Hindlimb muscle (tissue), 1 donor: ENCODE measurements at places on chromosomes 3 and 15.

- DNase-seq: no peak
Observed at GRCh38 chr15:68821841-68822381, 1.2 kb upstream of the ANP32A start.

DNA sequence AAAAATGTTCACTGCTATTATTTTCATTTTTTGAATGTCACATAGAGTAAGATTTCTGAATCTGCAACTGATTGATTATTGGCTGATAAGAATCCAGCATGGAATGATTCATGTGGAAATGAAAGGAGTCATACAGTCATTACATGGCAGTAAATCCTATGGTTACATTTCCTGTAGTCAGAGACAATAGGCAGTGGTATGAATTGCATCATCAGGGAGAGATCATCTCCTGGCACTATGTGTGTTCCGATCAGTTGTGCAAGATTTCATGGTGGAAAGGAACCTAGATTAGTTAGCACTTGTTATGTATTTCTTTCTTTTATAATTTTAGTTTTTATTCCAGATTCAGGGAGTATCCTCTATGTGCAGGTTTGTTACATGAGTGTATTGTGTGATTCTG is 38.8 kb downstream of the SLC12A1 start:
- DNase-seq: no peak

- DNase-seq: no peak
Observed at GRCh38 chr15:29035336-29036285, 149.8 kb downstream of the APBA2 start.

DNA sequence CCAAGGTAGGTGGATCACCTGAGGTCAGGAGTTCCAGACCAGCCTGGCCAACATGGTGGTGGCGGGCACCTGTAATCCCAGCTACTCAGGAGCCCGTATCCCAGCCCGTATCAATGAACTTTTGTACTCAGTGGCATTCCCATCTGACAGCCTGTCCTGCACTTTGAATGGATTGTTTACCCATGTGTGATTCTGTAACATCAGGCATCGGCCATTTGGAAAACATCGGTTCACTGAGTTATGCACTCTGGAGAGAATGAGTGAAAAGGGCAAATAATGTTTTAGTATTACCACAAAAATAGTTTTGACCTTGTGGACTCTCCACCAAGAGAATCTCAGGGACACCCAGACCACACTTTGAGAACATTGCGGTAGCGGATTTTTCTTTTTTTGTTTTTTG is 13.6 kb downstream of the KLHL25 start:
- no peak for DNase-seq

DNA sequence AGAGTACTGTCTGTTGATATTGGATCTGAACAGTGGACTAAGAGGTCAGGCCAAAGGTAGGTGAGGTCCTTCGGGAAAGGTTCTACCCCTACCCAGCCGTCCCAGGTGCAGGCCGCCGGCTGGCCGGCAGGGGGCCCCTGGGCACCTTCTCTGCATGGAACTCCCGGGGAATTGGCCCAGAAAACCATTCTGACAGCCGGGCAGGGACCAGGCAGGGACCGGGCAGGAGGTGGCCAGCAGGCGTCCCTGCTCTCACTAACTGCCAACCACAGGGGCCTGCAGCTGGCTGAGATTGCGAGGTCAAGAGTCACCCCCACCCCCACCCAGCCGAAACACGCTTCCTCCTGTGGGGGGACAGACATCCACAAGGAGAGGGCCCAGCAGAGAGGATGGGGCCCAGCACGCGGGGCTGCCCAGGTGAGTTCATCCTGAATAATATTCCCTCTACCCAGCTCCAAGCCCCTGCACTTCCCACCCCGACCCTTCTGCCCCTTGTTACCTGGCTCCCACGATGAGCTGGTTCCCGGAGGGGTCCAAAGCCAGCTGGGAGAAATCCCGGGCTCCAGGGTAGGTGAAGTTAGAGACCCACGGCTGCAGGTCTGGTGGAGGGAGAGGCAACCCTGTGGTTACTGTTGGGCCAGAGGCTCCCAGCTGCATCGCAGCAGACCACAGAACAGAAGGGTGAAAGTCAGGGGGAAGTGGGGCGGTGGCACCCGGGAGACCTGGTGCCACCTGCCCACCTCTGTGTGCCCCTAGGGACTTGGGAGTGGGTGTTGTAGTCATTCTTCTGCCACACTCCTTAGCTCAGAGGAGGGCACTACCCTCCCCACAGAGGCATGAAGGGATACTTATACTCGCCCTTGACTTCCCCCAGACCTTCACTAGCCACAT is 84.4 kb downstream of the SEMA5B start:
- DNase-seq: peak; percentile 45

GRCh38 chr3:16536996-16537395 is 23.5 kb upstream of the RFTN1 start:
- DNase-seq: no peak

DNA sequence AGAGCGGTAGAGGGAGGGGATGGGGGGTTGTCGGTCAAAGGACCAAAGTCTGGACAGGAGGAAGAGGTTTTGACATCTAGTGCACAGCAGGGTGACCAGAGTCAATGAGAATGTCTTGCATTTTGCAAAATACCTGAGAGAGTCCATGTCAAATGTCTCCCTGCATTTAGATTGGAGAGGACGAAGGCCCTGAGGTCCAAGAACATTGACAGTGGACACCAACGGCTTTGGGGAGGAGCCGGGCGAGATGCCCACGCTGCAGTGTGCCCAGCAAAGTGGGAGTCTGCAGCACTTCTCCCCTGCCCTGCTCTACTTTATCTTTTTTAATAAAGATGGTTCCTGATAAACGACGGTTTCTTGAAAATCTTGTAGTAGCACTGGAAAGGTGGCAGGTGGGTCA is 67.4 kb upstream of the TAMM41 start:
- DNase-seq: no peak

DNA sequence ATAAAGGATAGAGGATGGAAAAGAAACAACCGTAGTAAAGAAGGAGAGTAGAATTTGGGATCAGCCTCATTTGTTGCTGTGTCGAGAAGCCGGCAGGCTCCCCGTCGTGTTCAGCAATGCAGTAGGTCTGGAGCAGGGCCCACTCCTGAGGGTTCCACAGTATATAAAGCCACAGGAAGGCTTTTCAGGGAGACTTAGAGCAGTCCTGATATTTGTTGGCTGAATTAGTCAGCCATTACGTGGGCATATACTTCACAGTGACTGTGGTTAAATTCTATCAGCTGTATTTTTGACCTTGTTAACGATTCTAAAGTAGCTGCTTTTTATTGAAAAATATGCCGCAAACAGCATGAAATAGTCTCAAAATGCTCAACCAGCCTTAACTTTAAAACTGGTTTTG is 149.5 kb downstream of the ITPR1 start:
- no peak for DNase-seq

GRCh38 chr3:190378240-190378891 is 9.6 kb upstream of the CLDN16 start:
- peak; percentile 46 for DNase-seq

DNA sequence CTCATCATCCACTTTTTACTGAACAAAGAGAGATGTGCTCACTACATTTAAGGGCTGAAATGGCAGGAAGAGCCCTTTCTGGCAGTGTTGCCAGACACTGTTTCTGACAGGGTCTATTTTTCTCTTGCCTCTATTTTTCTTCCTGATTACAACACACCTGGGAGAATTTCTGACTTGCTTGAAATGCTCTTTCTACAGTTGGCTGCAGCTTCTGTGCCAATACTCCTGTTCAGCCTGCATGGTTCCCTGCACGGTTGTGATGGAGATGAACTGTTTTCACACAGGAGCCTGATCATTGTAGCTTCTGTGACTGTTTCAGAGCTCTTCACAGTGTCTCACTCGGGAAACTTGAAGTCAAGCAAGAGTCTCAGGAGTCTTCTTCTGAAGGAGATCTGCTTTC is 83.0 kb upstream of the DLG1 start:
- no peak for DNase-seq

DNA sequence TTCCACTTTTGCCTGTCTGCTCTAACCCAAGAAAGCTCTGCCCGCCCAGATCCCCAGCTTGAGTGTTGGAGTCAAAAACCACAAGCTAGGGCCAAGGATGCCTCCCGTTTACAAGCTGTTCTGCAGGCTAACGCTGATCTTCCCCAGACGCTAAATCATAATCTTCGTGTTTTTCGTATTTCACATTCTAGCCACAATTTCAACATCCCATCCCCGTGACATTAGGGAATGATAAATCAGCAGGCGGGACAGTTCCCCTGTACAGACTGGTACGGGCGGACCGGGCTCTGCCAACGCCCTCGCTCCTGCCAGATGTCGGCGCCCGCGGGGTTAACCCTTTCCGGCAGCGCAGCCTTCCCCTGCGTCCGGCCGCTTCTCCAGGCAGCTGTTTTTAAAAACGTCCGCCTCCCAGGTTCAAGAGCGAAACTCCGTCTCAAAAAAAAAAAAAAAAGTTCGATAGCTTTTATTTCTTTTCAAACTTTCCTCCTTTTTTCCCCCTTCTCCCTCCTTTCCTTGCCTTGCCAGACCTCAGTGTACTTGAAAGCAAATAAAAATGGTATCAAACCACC is 81.0 kb upstream of the BNC1 start:
- peak; percentile 18 for DNase-seq

DNA sequence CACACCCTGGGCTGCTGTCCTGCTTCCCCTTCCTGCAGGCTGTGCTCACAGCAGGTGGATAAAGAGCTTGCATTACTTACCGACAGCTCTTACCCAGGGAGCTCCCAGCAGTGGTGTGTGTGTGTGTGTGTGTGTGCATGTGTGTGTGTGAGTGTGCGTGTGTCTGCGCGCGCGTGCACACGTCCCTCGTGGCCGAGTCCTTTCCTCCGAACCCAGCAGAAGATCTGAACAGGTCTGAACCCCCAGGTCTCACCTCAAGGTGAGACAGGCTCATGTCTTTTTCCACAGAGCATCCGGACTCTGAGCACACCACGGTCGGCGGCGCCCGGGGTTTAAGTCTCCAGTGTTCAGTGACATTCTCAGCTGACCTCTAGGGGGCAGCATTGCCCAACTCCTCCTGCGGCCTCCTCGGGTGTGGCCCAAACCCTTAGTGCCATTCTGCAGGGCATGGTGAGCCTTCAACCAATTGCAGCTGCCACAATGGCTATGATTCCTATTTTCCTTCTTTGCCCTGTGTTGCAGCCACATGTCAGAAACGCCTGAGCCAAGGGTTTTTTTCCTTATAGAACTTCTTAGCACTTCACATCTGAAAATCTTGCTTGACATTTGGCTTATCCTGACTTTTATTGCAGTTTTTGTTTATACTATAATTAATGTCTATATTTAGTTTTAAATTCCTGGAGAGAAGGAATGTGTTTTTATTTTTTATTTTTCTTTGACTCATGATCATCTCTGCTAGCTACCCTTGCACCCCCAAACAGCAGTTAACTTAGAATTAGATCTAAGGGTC is 64.1 kb upstream of the KLHL25 start:
- DNase-seq: peak; percentile 48

DNA sequence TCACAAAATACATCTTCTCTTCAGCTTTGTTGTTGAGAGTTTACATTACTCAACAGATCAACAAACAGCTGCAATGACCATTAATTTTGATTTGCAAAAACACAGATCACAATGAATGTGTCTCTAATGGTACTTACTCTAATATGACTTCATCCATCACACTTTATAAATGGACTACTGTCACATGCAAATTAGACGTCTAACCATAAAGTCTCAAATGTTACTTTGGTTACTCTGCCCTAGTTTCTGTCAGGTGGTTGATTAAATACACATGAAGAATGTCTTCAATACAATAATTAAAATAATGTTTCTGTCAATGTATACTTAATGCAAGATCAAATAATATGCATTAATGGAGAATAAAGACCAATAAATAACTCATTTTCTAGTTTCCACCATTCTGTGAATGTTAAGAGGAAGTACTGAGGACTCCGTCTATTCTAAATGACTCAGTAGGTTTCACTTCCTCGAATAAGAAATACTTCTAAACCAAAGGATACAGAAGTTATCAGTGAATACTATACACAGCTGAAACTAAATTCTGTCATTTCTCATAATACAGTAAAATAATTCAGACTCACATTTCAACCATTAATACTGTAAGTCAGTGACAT is 145.8 kb downstream of the CBLB start:
- no peak for DNase-seq

- DNase-seq: no peak
Observed at GRCh38 chr3:59128685-59129084, 78.9 kb upstream of the CFAP20DC start.

- no peak for DNase-seq
Observed at GRCh38 chr3:178302966-178303930, 233.0 kb upstream of the KCNMB2 start.

GRCh38 chr3:98655666-98656065 is 62.3 kb upstream of the CPOX start:
- DNase-seq: no peak

GRCh38 chr15:67550522-67550921 is 8.0 kb downstream of the MAP2K5 start:
- no peak for DNase-seq

DNA sequence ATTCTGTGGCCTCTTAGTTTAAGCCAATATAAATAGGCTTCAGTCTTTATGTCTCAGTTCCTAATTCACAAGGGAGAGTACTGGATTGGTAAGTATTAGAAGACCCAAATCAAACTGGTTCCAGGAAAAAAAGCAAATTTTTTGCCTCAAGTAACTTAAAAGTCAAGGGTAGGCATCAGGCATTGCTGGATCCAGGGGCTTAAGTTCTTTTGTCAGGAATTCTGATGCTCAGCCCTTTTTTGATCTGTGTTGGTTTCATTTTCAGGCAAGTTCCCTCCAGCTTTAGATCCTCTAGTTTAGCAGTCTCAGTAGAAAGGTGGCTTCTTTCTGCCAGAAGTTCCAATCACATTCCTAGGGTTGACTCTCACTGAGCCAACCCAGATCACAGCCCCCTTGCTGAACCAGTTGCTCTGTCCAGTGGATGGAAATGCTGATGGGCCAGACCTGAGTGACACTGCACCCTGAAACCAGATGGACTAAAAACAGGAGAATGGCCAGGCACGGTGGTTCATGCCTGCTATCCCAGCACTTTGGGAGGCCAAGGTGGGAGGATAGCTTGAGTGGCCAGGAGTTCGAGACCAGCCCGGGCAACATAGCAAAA is 253.5 kb downstream of the SHQ1 start:
- DNase-seq: no peak

GRCh38 chr15:95663156-95664100 is 667.1 kb upstream of the NR2F2 start:
- no peak for DNase-seq
